ENCODE measurements at places on chromosomes 7 and 10.
A peak's percentile ranks its signal among the peaks of the same experiment; 100 is the strongest.

DNA sequence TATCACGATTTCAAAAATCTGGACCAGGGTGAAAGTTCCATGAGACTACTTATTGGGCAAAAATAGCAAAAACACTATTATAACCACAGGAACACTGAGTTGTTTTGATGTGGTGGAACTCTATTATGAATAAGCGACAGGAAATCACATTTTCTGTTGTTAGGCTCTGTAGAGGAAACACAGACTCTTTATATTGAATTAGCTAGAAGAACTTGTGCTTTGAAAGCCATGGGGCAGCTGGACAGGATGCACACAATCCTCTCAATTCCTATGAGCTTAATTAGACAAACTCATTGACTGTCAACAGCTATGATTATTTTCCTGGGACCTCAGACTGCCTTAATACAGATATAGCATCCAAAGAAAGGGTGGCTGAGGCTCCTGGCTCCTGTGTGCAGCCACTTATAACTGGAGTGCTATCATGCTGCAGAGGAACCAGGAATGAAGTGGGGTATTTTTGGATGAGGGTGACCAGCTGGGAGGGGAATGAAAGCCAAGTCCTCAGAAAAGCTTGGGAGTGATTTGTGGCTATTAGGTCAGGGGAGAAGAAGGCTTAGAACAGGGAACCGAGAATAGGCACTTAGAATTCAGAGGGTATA lies 657.3 kb downstream of the TYW1 start:
- no peak for ATAC-seq
- no peaks in the 10 kb centered on the region for H3K36me3 ChIP-seq
- no peak overlapping the region for H3K4me3 ChIP-seq

DNA sequence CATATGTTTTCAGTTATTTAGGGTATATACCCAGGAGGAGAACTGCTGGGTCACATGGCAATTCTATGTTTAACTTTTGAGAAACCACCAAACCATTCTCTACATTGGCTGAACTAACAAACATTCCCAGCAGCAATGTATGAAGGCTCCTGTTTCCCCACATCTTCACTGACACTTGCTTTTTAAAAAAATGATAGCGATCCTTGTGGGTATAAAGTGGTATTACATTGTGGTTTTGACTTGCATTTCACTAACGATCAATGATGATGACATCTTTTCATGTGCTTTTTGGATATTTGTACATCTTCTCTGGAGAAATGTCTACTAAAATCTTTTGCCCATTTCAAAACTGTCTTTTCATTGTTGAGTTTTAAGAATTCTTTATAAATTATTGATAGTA lies 51.2 kb upstream of the ANAPC16 start:
- H3K27me3 ChIP-seq: no peaks in the 10 kb centered on the region
- no peak overlapping the region for H3K4me3 ChIP-seq
- ATAC-seq: no peak
- H3K36me3 ChIP-seq: peaks cover 51% of the 10 kb centered on the region
- H3K4me1 ChIP-seq: peaks cover 11% of the 10 kb centered on the region
- H3K27ac ChIP-seq: peak overlapping the region; percentile 30

DNA sequence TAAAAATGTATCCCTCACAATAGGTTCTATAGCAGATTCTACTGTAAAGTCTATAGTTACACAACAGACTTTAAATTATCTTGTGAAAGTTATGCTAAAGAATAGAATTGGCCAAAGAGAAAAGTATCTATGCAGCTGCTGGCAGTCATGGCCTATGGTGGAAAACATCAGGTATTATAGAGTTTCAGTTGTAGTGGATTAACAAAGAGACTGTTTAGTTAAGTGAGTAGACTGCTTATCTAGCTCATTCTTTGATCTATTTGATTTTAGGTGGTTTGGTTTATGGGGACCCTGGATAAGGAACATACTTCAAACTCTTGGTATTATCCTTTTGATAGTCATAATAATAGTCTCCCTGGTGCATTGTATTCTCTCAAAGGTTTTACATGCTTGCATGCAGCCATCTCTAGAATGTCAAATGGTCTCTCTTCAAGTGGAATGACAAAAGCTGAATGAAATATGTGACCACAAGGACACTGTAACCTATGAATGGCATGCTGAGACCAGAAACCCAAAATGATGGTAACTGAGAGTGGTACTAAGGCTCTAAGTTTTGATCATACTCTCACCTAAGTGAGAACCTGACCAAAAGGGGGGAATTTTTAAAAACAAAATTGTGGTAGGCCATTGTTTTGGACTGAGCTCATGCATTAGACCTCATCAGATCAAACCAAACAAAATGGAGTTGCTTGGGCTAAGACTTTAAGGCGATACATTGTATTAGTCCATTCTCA lies 54.9 kb upstream of the NAMPT start:
- peak overlapping the region; percentile 1 for H3K4me3 ChIP-seq
- peaks cover 11% of the 10 kb centered on the region for H3K4me1 ChIP-seq
- peak overlapping the region; percentile 65 for H3K27ac ChIP-seq
- H3K36me3 ChIP-seq: no peaks in the 10 kb centered on the region

- no peak overlapping the region for H3K27ac ChIP-seq
- peaks cover 9% of the 10 kb centered on the region for H3K27me3 ChIP-seq
- ATAC-seq: no peak
- no peak overlapping the region for H3K4me3 ChIP-seq
- H3K36me3 ChIP-seq: no peaks in the 10 kb centered on the region
- no peaks in the 10 kb centered on the region for H3K4me1 ChIP-seq
Measured at GRCh38 chr7:42770114-42770513, 141.8 kb downstream of the C7orf25 start.

GRCh38 chr7:91005024-91005423 lies 259.2 kb upstream of the FZD1 start:
- H3K4me1 ChIP-seq: no peaks in the 10 kb centered on the region
- no peak for ATAC-seq
- H3K36me3 ChIP-seq: no peaks in the 10 kb centered on the region
- H3K27me3 ChIP-seq: peaks cover 3% of the 10 kb centered on the region
- H3K4me3 ChIP-seq: no peak overlapping the region
- no peak overlapping the region for H3K27ac ChIP-seq

GRCh38 chr7:14868937-14869336 lies 33.6 kb downstream of the DGKB start:
- no peaks in the 10 kb centered on the region for H3K27me3 ChIP-seq
- no peak overlapping the region for H3K4me3 ChIP-seq
- H3K27ac ChIP-seq: no peak overlapping the region
- no peak for ATAC-seq

- H3K27ac ChIP-seq: no peak overlapping the region
- H3K4me3 ChIP-seq: no peak overlapping the region
- H3K36me3 ChIP-seq: no peaks in the 10 kb centered on the region
- H3K27me3 ChIP-seq: no peaks in the 10 kb centered on the region
- no peak for ATAC-seq
Measured at GRCh38 chr7:84157171-84157570, 37.4 kb downstream of the SEMA3A start.

- H3K36me3 ChIP-seq: no peaks in the 10 kb centered on the region
- no peaks in the 10 kb centered on the region for H3K4me1 ChIP-seq
- no peak overlapping the region for H3K4me3 ChIP-seq
- H3K27ac ChIP-seq: no peak overlapping the region
- no peak for ATAC-seq
- H3K27me3 ChIP-seq: no peaks in the 10 kb centered on the region
Measured at GRCh38 chr7:47408675-47409074, 173.2 kb downstream of the TNS3 start.

DNA sequence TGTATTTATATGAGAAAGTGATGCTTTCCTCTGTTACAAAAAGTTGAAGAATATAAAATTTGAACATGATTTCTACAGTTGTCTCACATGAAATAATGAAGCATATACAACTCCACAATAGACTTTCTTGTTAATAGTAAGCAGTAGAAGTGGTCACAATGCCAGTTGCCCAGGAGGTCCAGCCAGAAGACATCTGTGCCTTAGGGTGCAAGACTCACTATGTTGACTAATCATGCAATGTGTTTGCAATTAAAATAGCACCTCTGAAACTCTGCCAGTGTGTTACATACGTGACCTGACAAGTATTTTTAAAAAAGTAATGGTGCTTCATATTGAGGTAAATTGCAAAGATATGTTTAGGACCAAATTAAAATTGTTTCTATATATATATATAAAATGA lies 547.2 kb downstream of the ETV1 start:
- no peak overlapping the region for H3K27ac ChIP-seq
- no peaks in the 10 kb centered on the region for H3K4me1 ChIP-seq
- H3K27me3 ChIP-seq: peaks cover 4% of the 10 kb centered on the region
- H3K36me3 ChIP-seq: no peaks in the 10 kb centered on the region

- no peak for ATAC-seq
- no peaks in the 10 kb centered on the region for H3K36me3 ChIP-seq
- no peak overlapping the region for H3K4me3 ChIP-seq
- no peak overlapping the region for H3K27ac ChIP-seq
Measured at GRCh38 chr7:78379148-78379547, 580.6 kb downstream of the PHTF2 start.

GRCh38 chr7:123460616-123461015 lies 73.8 kb downstream of the IQUB start:
- no peak overlapping the region for H3K27ac ChIP-seq
- no peak overlapping the region for H3K4me3 ChIP-seq
- H3K27me3 ChIP-seq: no peaks in the 10 kb centered on the region
- no peaks in the 10 kb centered on the region for H3K36me3 ChIP-seq
- H3K4me1 ChIP-seq: no peaks in the 10 kb centered on the region
- no peak for ATAC-seq

- no peaks in the 10 kb centered on the region for H3K4me1 ChIP-seq
- peaks cover 50% of the 10 kb centered on the region for H3K27me3 ChIP-seq
- H3K36me3 ChIP-seq: no peaks in the 10 kb centered on the region
- H3K27ac ChIP-seq: no peak overlapping the region
- peak overlapping the region; percentile 64 for H3K4me3 ChIP-seq
Measured at GRCh38 chr10:123994417-123995081, 98.8 kb downstream of the CHST15 start.

GRCh38 chr10:86286236-86287109 lies 80.1 kb downstream of the GRID1 start:
- no peak for ATAC-seq
- no peak overlapping the region for H3K4me3 ChIP-seq
- peaks cover 20% of the 10 kb centered on the region for H3K27me3 ChIP-seq
- H3K27ac ChIP-seq: no peak overlapping the region
- H3K4me1 ChIP-seq: no peaks in the 10 kb centered on the region

DNA sequence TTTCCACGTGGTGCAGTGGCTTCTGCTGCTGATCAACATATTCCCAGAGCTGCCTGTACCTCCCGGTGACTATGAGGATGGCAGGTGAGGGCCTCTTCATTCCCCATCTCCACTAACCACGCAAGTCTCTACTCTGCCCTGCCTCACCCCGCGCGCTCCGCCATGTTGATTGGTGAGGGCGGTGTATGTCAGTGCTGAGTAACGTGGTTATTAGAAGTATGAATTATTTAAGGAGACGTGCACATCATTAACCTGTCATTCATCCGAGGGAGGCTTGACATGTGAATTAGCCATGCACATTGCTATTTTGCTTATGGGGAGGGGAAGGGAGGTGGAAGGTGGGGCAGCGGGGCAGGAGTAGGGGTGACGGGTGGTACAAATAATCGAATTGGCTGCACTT lies 138.6 kb downstream of the SORCS3 start:
- H3K4me3 ChIP-seq: no peak overlapping the region
- no peak overlapping the region for H3K27ac ChIP-seq
- no peak for ATAC-seq
- H3K36me3 ChIP-seq: no peaks in the 10 kb centered on the region
- no peaks in the 10 kb centered on the region for H3K4me1 ChIP-seq
- H3K27me3 ChIP-seq: peaks cover 21% of the 10 kb centered on the region

GRCh38 chr7:16606704-16607103 lies 38.9 kb downstream of the ANKMY2 start:
- H3K4me1 ChIP-seq: peaks cover 1% of the 10 kb centered on the region
- no peaks in the 10 kb centered on the region for H3K27me3 ChIP-seq
- H3K27ac ChIP-seq: no peak overlapping the region
- no peak for ATAC-seq
- peaks cover 69% of the 10 kb centered on the region for H3K36me3 ChIP-seq
- no peak overlapping the region for H3K4me3 ChIP-seq

GRCh38 chr7:112945046-112945445 lies 141.6 kb downstream of the GPR85 start:
- H3K27ac ChIP-seq: no peak overlapping the region
- H3K4me3 ChIP-seq: no peak overlapping the region
- H3K27me3 ChIP-seq: peaks cover 29% of the 10 kb centered on the region
- no peak for ATAC-seq
- H3K4me1 ChIP-seq: no peaks in the 10 kb centered on the region

- no peak overlapping the region for H3K4me3 ChIP-seq
- H3K27ac ChIP-seq: no peak overlapping the region
- no peaks in the 10 kb centered on the region for H3K36me3 ChIP-seq
- H3K4me1 ChIP-seq: no peaks in the 10 kb centered on the region
- no peak for ATAC-seq
- H3K27me3 ChIP-seq: peaks cover 3% of the 10 kb centered on the region
Measured at GRCh38 chr7:40279991-40280390, 145.2 kb downstream of the SUGCT start.

DNA sequence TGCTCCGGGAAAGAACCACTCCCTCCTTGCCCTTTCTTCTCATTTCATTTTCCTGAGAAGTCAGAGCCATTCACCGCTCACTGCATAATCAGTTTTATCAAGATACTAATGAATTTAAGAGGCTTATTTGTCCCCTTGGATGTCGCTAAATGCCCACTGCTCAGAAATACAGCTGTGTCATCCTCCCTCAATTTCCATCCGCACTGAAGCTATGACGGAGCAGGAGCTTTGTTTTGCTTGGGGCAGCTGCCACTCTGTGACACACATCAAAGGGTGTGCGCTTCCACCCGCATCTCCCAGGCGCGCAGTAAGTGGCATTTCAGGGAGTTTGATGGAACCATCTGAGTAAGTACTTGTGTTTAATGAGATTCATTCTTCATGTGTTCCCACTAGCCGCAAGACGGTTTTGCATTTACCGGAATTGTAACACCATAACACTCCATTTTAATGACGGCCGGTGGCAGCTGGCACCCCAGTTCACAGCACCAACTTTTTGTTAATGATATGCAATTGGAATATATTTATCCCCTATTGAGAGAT lies 103.8 kb upstream of the PARD3 start:
- H3K4me1 ChIP-seq: no peaks in the 10 kb centered on the region
- H3K36me3 ChIP-seq: no peaks in the 10 kb centered on the region
- no peak overlapping the region for H3K4me3 ChIP-seq
- no peak overlapping the region for H3K27ac ChIP-seq

DNA sequence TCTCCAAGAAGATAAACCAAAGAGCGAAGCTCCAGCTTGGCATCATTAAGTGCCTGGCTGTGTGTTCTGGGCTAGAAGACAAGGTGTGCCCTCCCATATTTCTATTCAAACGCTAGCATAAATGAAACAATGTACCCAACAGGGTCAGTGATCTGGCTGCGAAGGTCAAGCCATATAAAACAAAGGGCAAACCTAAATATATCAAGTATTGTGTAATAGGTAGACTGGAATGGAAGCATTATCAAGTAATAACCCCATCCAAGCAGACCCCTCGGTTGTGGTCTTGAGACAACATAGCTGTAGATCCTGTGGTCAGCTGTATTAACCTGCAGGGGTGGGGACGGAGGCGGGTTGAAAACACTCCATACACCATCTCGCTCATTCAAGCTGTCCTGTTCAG lies 31.6 kb upstream of the TNKS2 start:
- H3K4me3 ChIP-seq: no peak overlapping the region
- no peaks in the 10 kb centered on the region for H3K36me3 ChIP-seq
- no peaks in the 10 kb centered on the region for H3K4me1 ChIP-seq
- ATAC-seq: no peak
